Head of caudate nucleus (tissue), 42 donors: ENCODE measurements at places on chromosomes 5 and 9.

GRCh38 chr9:72365525-72366256 lies 683 bp upstream of the ZFAND5 start:
- peak; percentile 84 for DNase-seq

GRCh38 chr9:72656021-72656420 lies 134.6 kb downstream of the TMC1 start:
- DNase-seq, result peak; percentile 83

DNA sequence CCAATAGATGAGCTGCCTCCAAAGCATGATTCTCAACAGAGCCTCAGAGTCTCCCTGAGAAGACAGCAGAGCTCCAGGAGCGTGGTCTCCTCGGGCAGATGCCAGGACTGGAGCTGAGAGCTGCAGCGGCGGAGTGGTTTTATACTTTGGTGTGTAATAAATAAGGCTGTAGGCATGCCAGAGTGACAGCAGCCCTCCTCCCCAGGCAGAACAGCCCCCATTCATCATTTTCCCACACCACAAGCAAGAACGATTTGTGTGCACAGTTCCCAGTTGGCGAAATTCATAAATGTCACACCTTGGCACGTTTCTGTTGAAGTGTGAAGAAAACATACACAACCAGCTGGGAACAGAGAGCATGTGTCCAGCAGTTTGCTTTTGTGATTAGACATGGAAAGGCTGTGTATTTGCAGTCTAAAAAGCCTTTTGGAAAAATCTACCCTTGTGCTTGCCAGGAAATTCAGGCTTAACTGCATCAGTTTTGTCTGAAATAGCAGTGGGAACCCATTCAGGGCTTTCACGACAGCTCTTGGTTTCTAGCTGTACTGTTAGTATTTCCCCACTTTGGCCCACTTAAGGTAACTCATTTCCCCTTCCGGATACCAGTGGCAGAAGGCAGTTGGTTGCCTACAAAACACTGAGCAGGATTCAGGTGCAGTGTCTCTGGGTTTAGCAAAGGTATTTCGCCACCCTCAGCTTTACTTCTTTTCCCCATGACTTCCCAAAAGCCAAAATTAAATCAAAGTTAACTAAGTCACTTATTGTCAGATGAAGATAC lies at the start of gene C1QTNF3:
Gene C1QTNF3 (minus strand): TSS at position 115 of the 778 bp plus-strand sequence. CDS start 88 bp downstream, at position 27.
- DNase-seq, result no peak

- no peak for DNase-seq
These were observed 36.4 kb downstream of the ETF1 start for GRCh38 chr5:138506370-138507306.

DNA sequence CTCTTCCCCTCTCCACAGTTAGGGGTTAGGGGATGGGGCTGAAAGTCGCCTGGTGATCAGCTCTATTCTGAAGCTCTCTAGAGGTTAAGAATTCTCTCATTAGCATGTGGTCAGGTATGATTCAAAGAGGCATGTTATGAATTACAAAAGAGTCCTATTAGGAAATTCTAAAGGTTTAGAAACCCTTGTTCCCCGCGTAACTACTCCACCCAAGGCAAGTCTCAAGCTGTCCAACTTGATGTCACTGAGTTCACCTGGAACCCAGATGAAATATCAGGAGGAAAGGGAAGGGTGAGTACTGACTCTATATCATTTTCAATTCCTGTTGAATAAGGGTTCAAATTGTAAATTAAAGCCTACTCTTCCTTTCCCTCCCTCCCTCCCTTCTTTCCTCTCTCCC lies 18.1 kb upstream of the RNF145 start:
- no peak for DNase-seq

DNA sequence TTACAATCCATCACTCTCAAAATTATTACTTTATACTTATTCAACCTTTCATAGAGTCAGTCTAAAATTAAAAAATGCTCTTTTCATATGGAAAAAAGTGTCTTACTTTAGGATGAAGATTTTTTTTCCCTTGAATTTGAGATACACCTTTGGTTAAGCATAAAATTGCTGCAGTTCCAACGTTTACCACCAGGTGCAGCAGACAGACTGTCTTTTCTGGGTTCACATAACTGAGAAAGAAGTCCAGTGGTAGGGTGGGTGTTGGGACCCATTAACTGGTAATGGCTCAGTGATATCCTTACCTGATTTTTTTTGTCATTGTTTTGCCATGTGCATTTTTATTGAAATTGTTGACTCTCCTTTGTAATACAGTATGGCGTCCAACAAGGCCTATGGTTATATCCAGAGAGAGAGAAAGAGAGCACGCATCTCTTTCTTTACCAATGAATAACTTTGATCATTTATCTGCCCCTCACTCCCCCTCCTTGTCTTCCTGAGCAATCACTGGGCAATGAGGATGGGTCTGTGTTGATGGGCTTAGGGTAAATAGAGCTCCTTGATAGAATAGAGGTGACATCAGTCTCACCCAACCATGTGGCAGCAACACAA lies 98.4 kb downstream of the FBXL7 start:
- DNase-seq, result no peak
